ENCODE measurements at places on chromosomes 13 and 19. TPM values are rescaled to one million over a fixed set of nuclear protein-coding genes. Genes with fewer than 3 reads are reported as not detected.

- DNase-seq, result peak; percentile 23
Observed at GRCh38 chr13:30224732-30225131, 82.6 kb downstream of the KATNAL1 start.

DNA sequence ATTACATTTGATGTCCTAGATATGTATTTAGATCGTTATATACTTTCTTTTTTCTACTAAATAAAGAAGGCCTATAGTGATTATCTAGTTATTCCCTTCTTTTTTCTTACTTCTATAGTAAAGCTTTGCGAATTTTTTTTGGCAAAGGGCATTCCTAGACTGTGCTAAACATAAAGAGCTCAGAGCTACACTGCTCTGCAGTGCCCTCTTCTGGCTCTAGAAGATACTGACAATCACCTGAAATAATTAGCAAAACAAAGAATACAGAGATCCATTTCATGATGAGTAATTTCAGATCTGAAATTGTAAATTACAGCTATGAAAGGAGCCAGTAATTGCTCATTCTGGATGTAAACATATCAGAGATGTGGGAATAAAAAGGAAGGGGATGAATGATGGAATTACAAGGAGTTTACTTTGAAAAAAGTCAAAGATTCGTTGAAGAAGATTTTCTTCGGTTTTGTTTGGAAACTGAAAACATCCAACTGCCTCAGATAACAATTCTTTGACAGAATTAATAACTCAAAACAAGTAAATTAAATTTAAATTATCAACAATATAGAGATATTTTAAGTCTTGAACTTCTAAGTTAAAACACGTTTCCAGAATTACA is 288.5 kb downstream of the NALCN start:
- DNase-seq, result no peak

Gene LMTK3
- not detected for total RNA-seq

GRCh38 chr13:34307607-34308006 is 489.7 kb downstream of the RFC3 start:
- DNase-seq, result no peak

DNA sequence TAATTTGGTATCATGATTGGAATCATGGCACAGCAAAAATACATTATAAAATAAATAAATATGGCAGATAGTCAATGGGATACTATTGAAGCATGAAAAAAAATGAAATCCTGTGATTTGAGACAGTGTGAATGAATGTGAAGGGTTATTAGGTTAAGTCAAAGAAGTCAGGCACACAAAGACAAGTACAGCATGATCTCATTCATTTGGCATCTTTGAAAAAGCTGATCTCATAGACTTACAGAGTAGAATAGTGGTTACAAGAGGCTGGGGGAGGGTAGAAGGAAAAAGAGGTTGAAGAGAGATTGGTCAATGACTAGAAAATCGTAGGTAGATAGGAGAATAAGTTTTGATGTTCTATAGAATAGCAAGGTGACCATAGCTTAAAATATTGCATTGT is 295.1 kb upstream of the SLITRK5 start:
- no peak for DNase-seq

- DNase-seq, result peak; percentile 90
Observed at GRCh38 chr19:55085923-55086715, 10.4 kb downstream of the EPS8L1 start.

DNA sequence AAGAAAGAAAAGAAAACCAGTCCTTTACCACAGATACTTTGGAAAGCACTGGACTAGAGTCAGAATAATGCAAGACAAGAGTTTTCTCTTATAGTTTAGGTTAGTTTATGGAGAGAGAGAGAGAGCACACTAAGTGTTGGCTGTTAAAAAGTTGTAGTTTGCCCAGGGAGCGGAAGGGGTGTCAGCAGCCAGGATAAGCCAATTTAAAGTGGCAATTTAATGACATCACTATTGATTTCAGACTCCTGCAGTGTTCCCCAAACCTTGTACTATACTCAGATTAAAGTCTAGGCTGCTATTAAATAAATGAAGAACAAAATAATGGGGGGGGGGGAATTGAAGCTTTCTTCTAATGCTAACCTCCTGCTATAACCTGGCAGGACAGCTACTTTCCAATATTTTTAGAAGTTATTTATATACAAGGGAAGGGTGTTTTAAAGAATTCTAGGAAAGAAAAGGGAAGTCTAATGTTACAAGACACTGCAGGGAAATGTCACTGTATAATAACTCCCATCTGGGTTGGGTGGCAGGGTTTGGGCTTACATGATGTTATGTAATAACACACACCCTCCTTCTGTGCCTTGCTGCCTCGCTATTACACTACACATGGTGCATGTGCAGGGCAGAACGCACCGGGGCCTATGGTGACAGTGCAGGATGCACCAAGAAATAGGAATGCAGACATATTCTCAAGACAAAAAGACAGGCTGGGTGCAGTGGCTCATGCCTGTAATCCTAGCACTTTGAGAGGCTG is 19.9 kb downstream of the TPT1 start:
- no peak for DNase-seq

Gene CELF5
- total RNA-seq, result not detected

Gene ADGRE2
- total RNA-seq, result 0.59 TPM

DNA sequence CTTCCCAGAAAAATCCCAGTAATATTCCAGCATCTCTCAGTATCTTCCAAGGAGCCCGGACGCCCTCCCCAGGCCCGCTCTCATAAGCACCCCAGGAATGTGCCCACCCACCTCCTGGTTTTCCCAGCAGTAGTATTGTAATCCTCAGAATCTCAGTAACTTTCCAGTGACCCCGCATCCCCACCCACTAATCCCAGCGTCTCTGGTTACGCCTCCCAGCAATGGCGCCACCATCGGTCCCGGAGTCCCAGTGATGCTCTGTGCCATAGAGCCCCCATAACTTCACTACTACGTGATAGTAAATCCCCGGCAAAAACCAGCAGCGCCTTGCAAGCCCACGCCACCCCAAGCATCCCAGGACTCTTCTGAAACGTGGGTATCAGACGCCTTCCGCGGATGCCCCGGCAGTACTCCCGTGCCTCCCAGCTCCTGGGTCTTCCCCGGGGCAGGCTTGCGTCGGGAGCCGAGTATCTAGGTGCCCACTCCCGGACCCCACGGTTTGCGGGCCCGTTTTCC is 928 bp upstream of the PNPLA6 start:
- peak; percentile 98 for DNase-seq

DNA sequence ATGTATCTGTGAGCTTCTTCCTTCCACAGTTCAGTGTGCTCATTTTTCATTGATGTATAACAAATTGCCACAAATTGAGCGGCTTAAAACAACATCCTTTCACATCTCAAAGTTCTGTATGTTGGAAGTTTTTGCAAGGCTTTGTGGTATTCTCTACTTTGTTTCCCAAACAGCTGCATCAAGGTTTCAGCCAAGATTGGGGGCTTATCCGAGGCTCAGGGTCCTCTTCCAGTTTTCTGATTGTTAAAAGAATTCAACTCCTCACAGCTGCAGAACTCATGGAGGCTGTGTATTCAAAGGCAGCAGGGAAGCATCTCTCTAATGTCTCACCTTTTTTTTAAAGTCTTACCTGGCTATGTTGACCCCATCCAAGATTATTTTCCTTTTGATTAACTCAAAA is 1369.8 kb downstream of the PCDH9 start:
- no peak for DNase-seq

- DNase-seq, result no peak
Observed at GRCh38 chr13:68125087-68125480, 894.9 kb upstream of the PCDH9 start.

Gene TBXA2R
- 1.5 TPM for total RNA-seq

DNA sequence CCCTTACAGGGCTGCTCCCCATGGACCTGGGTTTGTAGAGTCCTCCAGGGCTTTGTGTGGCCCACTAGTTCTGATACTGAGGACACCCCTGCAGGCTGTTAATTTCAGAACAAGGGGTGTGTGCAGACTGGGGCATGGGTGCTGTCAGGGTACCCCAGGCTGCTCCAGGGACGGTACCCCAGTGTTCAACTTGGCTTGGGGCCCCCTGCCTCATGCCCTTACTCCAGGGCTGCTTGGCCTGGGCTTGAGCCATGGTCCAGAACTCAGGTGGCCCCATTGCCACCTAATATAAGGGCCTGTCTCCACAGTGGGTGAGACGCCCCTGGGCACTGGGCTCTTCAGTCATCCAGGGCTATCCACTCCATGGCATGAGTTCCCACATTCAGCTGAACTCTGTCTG is 1417.6 kb downstream of the UQCRFS1 start:
- DNase-seq, result no peak

Gene RNF113B
- total RNA-seq, result not detected

GRCh38 chr19:35223084-35223790 is 5.3 kb downstream of the FAM187B start:
- no peak for DNase-seq

Gene SBK2
- total RNA-seq, result not detected

Gene LGALS4
- not detected for total RNA-seq

DNA sequence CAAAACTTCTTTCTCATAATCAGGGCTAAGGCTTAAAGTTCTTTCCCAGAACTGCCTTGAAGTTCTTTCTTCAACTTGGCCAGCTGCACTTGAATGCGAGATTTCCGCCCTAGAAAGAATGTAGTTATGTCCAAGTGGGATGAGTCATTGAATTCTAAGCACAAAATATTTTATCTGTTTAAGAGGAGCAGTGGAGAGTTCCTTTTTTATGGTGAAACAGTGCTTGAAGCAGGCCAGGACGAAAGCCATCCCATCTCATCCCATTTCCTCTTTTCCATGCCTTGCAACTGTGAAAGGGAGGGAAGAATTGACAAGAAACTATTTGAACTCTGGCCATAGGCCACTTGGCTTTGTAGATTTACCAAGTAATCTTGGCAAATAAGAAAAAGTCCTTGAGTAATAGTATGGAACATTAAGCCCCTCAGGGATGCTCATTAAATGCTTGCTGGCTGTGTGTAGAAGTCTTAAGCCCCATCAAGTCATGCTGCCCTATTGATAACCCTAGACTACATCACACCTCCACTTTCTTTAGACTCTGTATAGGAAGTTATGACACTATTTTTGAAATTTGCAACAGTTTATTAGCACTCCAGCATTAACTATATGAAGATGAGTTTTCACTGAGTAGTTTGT is 174.5 kb downstream of the KCTD12 start:
- peak; percentile 70 for DNase-seq

- peak; percentile 22 for DNase-seq
Observed at GRCh38 chr19:15126131-15126910, 19.1 kb downstream of the SYDE1 start.

DNA sequence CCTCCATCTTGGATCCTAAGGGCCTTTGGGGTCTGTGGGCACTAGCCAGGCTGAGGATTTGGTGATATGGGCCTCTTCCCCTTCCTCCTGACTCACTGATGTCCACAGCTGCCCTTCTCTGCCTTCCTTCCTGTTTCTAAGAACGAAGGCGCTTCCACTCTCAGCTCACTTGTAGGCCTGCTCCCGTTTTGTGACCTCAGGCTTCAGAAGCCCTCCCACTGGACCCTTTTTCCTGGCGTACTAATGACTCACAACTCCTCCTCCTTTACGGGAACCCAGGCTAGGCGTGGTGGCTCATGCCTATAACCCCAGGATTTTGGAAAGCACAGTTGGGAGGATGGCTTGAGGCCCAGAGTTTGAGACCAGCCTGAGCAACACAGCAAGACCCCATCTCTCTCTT is 55.6 kb downstream of the TMED1 start:
- peak; percentile 90 for DNase-seq
